Stomach (tissue), 19 donors: ENCODE measurements at places on chromosomes 2 and 18.

DNA sequence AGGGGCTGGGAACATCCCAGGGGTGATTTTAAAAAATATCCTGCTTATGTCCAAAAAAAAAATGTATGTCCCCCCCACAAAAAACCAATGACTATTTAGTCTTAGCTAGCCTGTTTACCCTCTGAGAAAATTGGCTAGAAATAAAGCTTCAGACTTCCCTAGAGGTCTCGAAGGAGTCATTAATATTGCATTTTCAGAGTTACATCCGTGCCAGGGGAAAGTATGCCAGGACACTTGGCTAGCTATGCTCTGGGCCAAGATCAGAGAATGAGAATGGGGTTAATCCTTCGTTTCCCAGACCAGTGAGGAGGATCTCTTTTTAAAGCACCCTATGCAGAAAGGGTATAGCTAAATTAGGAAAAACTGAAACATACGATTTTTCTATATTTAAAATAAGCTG lies 183.6 kb downstream of the MC4R start:
- H3K27ac ChIP-seq = no peak overlapping the region
- H3K4me3 ChIP-seq = no peak overlapping the region
- no peaks in the 10 kb centered on the region for H3K27me3 ChIP-seq
- H3K4me1 ChIP-seq = peaks cover 14% of the 10 kb centered on the region
- H3K36me3 ChIP-seq = no peaks in the 10 kb centered on the region
- DNase-seq = no peak

DNA sequence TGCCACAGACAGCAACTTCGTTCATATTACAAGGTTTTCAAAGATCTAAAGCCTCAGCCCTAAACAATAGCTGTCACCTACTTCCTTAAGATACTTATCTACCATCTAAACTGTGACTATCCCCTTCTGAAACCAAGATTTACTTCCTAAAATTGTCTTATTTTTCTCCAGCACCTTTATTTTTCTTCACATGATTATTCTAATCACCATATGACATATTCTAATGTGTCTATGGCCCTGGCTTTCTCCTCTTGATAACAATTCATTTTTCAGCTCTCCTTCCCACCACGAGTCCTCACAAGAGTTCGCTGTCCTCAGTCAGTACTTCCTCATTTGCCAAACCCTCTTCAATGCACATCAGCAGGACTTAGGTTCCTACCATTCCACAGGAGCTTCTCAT lies 53.9 kb downstream of the RTTN start:
- H3K27me3 ChIP-seq = no peaks in the 10 kb centered on the region
- H3K4me3 ChIP-seq = no peak overlapping the region
- peaks cover 8% of the 10 kb centered on the region for H3K36me3 ChIP-seq
- H3K27ac ChIP-seq = no peak overlapping the region

DNA sequence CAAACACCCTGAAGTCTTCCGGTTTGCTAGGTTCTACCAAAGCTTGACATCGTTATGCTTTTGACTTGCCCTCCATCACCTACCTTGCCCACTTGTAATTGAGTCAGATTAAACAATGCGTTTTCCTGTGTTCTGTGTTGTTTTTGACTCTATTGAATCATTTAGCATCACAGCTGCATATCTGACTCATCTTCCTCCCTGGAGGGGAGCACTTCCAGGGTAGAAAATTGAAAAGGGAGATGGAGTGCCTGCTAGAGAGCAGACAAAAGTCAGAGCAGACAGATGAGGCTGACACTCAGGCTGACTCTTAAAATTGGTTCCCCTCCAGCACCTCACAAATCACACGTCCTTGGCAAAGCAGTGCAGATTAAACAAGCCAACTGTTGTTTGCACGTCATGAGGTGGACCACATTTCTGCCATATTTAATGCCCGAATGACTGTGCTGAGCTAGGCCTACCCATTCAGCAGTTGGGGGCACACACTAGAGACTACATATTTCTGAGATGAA lies 2.2 kb downstream of the MPP4 start:
- no peaks in the 10 kb centered on the region for H3K27me3 ChIP-seq
- no peak overlapping the region for H3K4me3 ChIP-seq
- DNase-seq = no peak
- no peak overlapping the region for H3K27ac ChIP-seq

GRCh38 chr18:77049938-77050337 lies 82.6 kb downstream of the MBP start:
- peaks cover 17% of the 10 kb centered on the region for H3K36me3 ChIP-seq
- no peak for DNase-seq
- peaks cover 12% of the 10 kb centered on the region for H3K4me1 ChIP-seq
- H3K27me3 ChIP-seq = no peaks in the 10 kb centered on the region
- no peak overlapping the region for H3K27ac ChIP-seq
- no peak overlapping the region for H3K4me3 ChIP-seq

GRCh38 chr2:75503048-75503607 lies 57.6 kb downstream of the EVA1A start:
- DNase-seq = no peak
- H3K27me3 ChIP-seq = no peaks in the 10 kb centered on the region
- H3K27ac ChIP-seq = no peak overlapping the region
- no peaks in the 10 kb centered on the region for H3K4me1 ChIP-seq
- H3K4me3 ChIP-seq = no peak overlapping the region

DNA sequence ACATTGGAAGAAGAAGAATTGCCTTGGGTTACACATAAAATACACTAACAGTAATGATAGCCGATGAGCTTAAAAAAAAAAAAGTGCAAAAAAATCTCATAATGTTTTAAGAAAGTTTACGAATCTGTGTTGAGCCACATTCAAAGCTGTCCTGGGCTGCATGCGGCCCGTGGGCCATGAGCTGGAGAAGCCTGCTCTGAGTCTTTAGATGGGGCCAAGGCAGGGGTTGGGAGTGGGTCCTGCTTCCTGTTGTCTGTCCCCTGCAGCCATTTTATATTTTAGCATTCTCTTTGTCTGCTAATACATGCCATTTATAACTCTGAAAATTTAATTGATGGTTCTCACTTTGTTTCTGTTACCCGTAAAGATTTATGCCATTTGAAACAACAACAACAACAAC lies 93.2 kb downstream of the EPC2 start:
- H3K27me3 ChIP-seq = no peaks in the 10 kb centered on the region
- H3K4me3 ChIP-seq = no peak overlapping the region
- no peak overlapping the region for H3K27ac ChIP-seq

DNA sequence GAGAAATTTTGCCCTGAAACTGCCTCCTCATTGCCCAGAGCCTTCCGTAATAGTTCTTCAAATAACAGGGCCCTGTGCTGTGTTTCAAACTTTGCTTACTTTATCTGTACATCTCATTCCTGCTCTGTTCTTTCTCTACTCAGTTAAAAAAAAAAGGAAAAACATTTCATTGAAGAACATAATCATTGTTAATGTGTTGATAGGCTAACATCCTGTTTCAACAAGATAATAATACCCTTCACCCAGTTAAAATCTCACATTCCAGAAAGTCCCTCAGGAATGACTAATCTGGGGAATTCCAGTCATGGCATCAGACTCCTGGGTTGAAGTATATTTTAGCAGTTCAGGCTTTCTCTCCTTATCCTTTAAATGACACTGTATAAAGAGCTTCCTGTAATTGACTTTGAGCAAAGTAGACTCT lies 45.6 kb upstream of the ITGAV start:
- no peak overlapping the region for H3K4me3 ChIP-seq
- H3K4me1 ChIP-seq = peaks cover 9% of the 10 kb centered on the region
- no peaks in the 10 kb centered on the region for H3K36me3 ChIP-seq

- H3K27me3 ChIP-seq = no peaks in the 10 kb centered on the region
- no peaks in the 10 kb centered on the region for H3K36me3 ChIP-seq
- no peak overlapping the region for H3K4me3 ChIP-seq
- no peaks in the 10 kb centered on the region for H3K4me1 ChIP-seq
Measured at GRCh38 chr2:50395605-50396297, 636.2 kb downstream of the NRXN1 start.

- H3K4me3 ChIP-seq = no peak overlapping the region
- no peaks in the 10 kb centered on the region for H3K36me3 ChIP-seq
- peak; percentile 44 for DNase-seq
- no peak overlapping the region for H3K27ac ChIP-seq
Measured at GRCh38 chr18:79620576-79621165, 58.9 kb upstream of the CTDP1 start.

DNA sequence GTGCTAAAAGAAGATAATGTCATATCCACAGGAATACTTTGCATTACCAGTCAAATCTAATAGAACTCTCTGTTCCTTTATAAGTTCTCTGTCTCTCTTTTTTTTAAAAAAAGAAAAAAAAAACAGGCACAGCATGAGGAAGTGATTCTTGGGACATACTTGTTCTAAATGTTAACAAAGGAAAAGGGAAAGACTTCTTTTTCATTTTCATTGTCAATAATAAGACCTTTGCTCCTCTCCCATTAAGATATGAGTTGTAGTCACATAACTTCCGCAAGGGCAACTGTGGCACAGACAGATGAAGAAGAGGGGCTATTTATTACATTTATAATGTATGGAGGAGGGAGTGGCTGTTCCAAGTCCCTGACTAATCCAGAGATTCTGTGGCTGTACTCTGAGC lies 4.7 kb downstream of the CD302 start:
- no peaks in the 10 kb centered on the region for H3K27me3 ChIP-seq
- DNase-seq = no peak
- H3K27ac ChIP-seq = peak overlapping the region; percentile 37
- no peak overlapping the region for H3K4me3 ChIP-seq

GRCh38 chr2:176001281-176001915 lies 669 bp downstream of the LNPK start:
- peak overlapping the region; percentile 88 for H3K27ac ChIP-seq
- H3K4me3 ChIP-seq = peak overlapping the region; percentile 84
- H3K36me3 ChIP-seq = no peaks in the 10 kb centered on the region
- DNase-seq = peak; percentile 29
- H3K27me3 ChIP-seq = no peaks in the 10 kb centered on the region
- H3K4me1 ChIP-seq = peaks cover 10% of the 10 kb centered on the region

DNA sequence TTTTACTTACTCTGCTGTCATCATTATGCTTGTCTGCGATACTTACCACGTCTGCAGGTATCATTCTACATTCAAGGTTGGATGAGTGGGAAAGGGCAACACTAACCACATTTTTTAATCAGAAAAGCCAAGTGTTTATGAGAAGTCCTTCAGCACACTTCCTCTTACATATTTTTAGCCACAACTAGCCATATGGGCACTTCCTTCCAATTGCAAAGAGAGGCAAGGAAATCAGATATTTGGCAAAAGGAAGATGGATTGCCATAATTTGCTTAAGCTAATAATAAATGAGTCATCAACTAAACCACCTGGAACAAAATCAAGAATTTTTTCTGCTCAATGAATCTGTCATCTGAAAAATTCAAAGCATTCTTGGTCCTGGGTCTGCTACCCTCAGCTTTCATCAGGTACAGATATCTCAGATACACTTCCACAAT lies 16.7 kb upstream of the MRO start:
- no peaks in the 10 kb centered on the region for H3K36me3 ChIP-seq
- peak; percentile 62 for DNase-seq
- no peaks in the 10 kb centered on the region for H3K4me1 ChIP-seq
- no peak overlapping the region for H3K27ac ChIP-seq
- H3K27me3 ChIP-seq = no peaks in the 10 kb centered on the region
- no peak overlapping the region for H3K4me3 ChIP-seq

DNA sequence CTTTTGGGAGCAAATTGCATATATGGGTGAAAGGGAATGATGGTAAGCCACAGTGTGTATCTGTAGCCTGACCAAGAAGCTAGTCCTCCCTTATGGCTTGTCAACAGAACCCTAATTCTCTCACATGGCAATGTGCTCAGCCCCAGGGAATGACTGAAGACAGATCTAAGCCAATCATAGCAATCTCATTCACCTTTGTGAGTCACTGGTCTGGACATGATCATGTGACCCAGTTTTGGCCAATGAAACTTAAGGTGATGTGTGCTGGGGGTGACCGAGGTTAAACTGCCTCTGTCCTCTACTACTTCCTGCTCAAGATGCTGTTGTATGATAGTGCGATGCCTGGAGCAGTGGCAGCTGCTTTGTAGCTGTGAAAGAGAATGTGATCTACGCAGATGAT lies 491.2 kb upstream of the HS6ST1 start:
- H3K4me1 ChIP-seq = no peaks in the 10 kb centered on the region
- H3K27ac ChIP-seq = no peak overlapping the region
- H3K36me3 ChIP-seq = no peaks in the 10 kb centered on the region
- DNase-seq = no peak
- H3K27me3 ChIP-seq = no peaks in the 10 kb centered on the region

DNA sequence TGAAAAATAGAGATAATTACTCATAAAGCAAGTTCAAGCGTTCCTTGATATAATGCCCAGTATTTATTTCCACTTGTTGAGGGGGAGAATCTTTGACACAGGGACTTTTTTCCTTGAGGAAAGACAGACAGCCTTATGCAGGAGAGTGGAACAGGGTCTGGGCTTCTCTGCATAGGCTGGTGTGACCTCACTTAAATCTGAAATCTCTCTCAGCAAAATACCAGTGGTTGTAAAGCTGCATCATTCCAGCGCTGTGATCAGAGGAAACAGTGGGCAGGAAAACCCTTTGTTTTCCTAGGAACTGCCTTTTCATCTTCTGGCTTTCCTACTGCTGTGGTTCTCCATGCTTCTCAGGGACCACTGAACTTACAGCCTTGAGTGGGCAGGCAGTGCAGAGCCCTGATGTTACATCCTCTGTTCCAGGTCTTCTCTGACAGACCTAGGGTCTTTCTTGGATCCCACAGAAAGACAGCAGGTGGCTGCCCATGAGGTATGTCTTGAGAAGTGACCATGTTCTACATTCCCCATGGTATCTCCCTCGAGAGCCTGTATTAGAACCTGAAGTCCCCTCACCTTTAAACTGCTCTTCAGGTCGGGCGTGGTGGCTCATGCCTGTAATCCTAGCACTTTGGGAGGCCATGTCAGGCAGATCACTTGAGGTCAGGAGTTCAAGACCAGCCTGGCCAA lies 17.6 kb upstream of the MAP4K4 start:
- no peaks in the 10 kb centered on the region for H3K36me3 ChIP-seq
- no peak overlapping the region for H3K27ac ChIP-seq
- no peak overlapping the region for H3K4me3 ChIP-seq

GRCh38 chr2:71926876-71927756 lies 220.5 kb downstream of the CYP26B1 start:
- H3K4me3 ChIP-seq = no peak overlapping the region
- no peaks in the 10 kb centered on the region for H3K27me3 ChIP-seq
- H3K4me1 ChIP-seq = peaks cover 9% of the 10 kb centered on the region
- H3K27ac ChIP-seq = no peak overlapping the region

DNA sequence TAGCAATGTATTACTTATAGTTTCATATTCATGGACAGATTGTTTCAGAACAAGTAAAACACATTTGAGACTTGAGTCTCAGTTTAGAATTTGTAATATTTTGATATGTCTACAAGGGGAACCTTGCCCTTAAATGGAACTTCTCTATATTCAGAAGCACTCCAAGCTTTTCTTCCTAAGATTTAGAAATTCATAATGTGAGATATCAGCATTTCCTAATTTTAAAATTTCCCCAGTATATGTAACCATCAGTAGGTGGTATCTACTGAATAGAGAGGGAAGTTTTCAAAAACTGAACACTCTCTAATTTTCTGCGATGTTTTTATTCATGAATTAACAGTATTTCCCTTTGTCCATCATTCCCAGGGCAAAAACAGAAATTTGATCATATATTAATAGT lies 7.6 kb downstream of the ANKRD62 start:
- H3K27me3 ChIP-seq = no peaks in the 10 kb centered on the region
- H3K4me1 ChIP-seq = no peaks in the 10 kb centered on the region
- DNase-seq = no peak
- H3K36me3 ChIP-seq = no peaks in the 10 kb centered on the region
- H3K4me3 ChIP-seq = no peak overlapping the region
